Activated naive CD8-positive, alpha-beta T cell treated with anti-CD3 and anti-CD28 coated beads, Interleukin-2, amount 10 ng/mL, durations not matched to agents 7 days and 5 days (primary cell): ENCODE measurements at places on chromosomes 3 and 15.

DNA sequence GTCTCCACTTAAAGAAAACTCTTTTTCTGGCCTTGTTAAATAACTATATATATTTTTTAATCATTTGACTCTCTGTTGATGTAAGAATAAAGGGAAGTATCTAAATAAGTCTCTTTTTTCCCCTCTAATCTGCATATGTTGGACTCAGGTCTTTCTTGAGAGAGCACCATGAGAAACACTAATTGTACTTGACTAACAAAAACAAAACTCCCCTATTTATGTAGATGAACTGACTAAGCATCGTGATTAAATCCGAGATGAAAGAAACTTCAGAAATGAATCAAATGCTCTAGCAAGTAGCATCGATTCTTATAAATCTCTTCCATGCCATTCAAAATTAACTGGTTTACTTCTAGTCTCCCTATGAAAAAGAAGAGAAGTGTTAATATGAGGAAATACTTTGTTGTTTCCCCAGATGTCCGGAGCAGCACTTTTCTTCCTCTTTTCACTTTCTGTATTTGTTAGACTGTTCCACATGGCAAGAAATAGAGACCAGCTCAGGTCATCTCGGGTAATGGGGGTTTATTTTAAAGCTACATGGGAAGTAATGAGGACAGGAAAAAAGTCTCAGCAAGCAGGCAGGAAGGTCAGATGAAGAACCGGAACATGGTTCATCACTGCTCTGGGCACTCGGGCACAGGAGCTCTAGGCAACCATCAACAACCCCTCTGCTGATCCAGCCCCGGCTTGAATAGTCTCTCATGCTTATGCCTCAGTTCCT is 288.3 kb downstream of the CNTN6 start:
- no peaks in the 10 kb centered on the region for H3K36me3 ChIP-seq
- H3K4me3 ChIP-seq, result no peak overlapping the region
- no peaks in the 10 kb centered on the region for H3K4me1 ChIP-seq
- H3K27me3 ChIP-seq, result no peaks in the 10 kb centered on the region
- H3K27ac ChIP-seq, result no peak overlapping the region

GRCh38 chr3:100868894-100869293 is 124.3 kb downstream of the ABI3BP start:
- peaks cover 1% of the 10 kb centered on the region for H3K4me1 ChIP-seq
- H3K27ac ChIP-seq, result no peak overlapping the region
- no peak for DNase-seq
- peaks cover 22% of the 10 kb centered on the region for H3K27me3 ChIP-seq
- no peak overlapping the region for H3K4me3 ChIP-seq
- no peaks in the 10 kb centered on the region for H3K36me3 ChIP-seq

DNA sequence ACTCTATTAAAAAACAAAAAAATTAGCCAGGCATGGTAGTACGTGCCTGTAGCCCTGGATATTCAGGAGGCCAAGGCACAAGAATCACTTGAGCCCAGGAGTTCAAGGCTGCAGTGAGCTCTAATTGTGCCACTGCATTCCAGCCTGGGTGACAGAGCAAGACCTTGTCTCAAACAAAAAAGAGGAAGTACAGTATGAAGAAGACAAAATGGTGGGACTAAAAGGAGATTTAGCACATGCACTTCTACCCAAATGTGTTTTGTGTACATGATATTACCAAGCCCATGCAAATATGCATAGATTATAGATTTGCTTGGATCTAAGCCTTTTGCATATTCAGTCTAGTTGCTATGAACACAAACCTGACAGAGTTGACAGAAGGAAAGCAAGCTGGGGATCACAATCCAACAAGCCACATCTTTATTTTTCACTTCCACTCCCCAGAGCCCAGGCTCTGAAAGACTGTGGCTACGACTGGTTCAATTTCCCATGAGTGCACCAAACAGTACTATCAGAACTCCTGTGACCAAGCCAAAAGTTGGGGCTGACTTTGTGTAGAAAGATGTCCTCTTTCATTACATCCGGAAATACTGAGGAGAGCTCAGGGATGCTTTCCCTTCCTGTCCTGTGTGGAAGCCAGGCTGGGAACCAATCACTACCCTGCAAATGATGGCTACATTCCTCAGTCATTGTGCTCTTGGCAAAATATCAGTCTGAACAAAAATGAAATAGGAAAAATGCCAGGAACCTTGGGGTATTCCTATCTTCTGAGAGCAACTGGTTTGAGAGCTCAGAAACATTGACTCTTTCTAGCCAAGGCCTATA is 49.4 kb downstream of the TGM4 start:
- no peaks in the 10 kb centered on the region for H3K4me1 ChIP-seq
- H3K27ac ChIP-seq, result no peak overlapping the region
- H3K36me3 ChIP-seq, result peaks cover 8% of the 10 kb centered on the region
- DNase-seq, result no peak

DNA sequence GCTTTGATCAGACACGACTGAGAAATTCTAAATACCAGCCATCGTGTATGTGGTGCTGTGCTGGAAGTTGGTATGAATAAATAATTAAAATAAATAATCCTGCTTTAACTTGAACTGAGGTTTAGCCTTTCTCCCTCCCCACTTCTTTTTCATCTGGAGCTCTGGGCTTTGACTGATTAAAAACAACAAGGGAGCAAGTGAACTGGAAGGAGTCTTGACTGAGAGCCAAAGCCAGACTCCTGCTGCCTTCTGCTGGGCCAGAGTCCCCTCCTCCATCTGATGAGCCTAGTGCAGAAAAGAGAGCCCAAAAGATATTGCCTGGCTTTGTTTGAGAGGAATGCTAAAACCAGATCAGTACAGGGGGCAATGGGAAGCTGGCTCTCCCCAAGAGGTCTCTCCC is 96.0 kb downstream of the CCNL1 start:
- no peak for DNase-seq
- H3K36me3 ChIP-seq, result no peaks in the 10 kb centered on the region
- no peak overlapping the region for H3K27ac ChIP-seq
- peaks cover 11% of the 10 kb centered on the region for H3K4me1 ChIP-seq
- no peak overlapping the region for H3K4me3 ChIP-seq

- H3K27me3 ChIP-seq, result no peaks in the 10 kb centered on the region
- H3K4me1 ChIP-seq, result no peaks in the 10 kb centered on the region
- H3K36me3 ChIP-seq, result no peaks in the 10 kb centered on the region
Observed at GRCh38 chr3:148074946-148075345, 622.8 kb upstream of the AGTR1 start.

- DNase-seq, result peak; percentile 24
- H3K4me3 ChIP-seq, result no peak overlapping the region
- H3K4me1 ChIP-seq, result peaks cover 18% of the 10 kb centered on the region
- no peaks in the 10 kb centered on the region for H3K36me3 ChIP-seq
- no peaks in the 10 kb centered on the region for H3K27me3 ChIP-seq
Observed at GRCh38 chr3:127676456-127676855, 3.7 kb downstream of the ABTB1 start.

DNA sequence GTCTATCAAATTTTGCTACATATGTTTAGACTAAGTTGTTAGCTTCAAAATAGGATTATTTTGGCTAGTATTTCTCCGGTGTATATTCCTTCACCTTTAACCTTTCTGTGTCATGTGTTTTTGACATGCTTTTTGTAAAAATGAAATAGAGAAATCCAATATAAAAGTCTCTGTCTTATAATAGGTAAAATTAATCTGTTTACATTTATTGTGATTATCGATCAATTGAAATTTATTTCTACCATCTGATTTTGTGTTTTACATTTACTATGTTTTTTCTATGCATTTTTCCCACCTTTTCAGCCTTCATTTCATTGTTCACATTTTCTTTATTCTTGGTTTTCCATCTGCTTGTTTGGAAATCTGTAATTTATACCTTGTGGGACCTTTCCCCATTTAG is 11.7 kb upstream of the LHFPL4 start:
- no peaks in the 10 kb centered on the region for H3K4me1 ChIP-seq
- DNase-seq, result no peak
- no peak overlapping the region for H3K4me3 ChIP-seq
- H3K27ac ChIP-seq, result no peak overlapping the region
- H3K27me3 ChIP-seq, result peaks cover 6% of the 10 kb centered on the region

GRCh38 chr3:152620395-152620794 is 214.5 kb upstream of the P2RY1 start:
- H3K27me3 ChIP-seq, result peaks cover 3% of the 10 kb centered on the region
- H3K4me3 ChIP-seq, result no peak overlapping the region
- H3K4me1 ChIP-seq, result no peaks in the 10 kb centered on the region
- no peak overlapping the region for H3K27ac ChIP-seq

GRCh38 chr3:189776149-189776824 is 145.1 kb downstream of the TP63 start:
- H3K4me3 ChIP-seq, result no peak overlapping the region
- H3K36me3 ChIP-seq, result peaks cover 2% of the 10 kb centered on the region
- DNase-seq, result no peak
- no peaks in the 10 kb centered on the region for H3K4me1 ChIP-seq
- H3K27ac ChIP-seq, result no peak overlapping the region
- no peaks in the 10 kb centered on the region for H3K27me3 ChIP-seq
